ENCODE measurements at places on chromosomes 6 and 20.

GRCh38 chr6:87027021-87027420, 67.9 kb downstream of the CGA start:
- no peak overlapping the region for H3K27ac ChIP-seq
- no peaks in the 10 kb centered on the region for H3K4me1 ChIP-seq
- DNase-seq, result no peak
- H3K4me3 ChIP-seq, result no peak overlapping the region
- no peaks in the 10 kb centered on the region for H3K36me3 ChIP-seq

- H3K4me3 ChIP-seq, result no peak overlapping the region
- H3K27me3 ChIP-seq, result no peaks in the 10 kb centered on the region
- no peaks in the 10 kb centered on the region for H3K4me1 ChIP-seq
- no peak overlapping the region for H3K27ac ChIP-seq
- no peak for DNase-seq
These were observed 268.3 kb upstream of the SASH1 start for GRCh38 chr6:148074291-148074690.

DNA sequence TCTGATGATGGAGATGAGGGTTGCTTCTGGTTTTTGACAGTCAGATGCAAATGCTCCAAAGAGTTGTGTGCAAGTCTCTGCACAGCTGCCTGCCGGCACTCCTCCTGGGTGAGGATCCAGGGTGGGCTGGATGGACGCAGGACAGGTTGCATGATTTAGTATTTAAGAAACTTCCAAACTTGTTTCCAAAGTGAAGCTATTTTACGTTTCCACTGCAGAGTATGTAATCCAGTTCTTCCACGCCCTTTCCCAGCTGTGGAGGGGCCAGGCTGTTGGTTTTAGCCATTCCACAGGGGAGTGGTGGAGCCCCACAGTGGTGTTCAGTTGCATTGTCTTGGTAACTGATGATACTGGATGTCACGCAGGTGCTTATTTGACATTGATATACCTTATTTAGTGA, 157.3 kb downstream of the THBS2 start:
- no peaks in the 10 kb centered on the region for H3K36me3 ChIP-seq
- H3K27me3 ChIP-seq, result no peaks in the 10 kb centered on the region
- H3K27ac ChIP-seq, result no peak overlapping the region
- DNase-seq, result no peak
- no peak overlapping the region for H3K4me3 ChIP-seq
- no peaks in the 10 kb centered on the region for H3K4me1 ChIP-seq

DNA sequence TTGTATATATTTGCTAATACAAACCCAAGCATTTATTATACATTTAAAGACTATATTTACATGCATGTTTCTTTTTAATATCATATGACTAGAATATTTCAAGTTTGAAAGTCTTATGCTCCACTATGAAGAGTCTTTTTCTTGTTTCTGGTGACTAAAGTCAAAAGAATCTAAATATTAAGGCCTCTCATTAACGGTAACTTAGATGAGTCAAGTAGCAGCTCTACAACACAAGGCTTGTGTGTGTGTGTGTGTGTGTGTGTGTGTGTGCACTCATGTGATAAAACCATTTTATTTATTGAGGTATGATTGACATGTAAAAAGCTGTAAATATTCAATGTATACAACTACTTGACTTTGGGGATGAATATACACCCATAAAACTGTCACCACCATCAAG, 275.6 kb downstream of the TFAP2B start:
- H3K4me1 ChIP-seq, result no peaks in the 10 kb centered on the region
- DNase-seq, result no peak
- H3K27me3 ChIP-seq, result no peaks in the 10 kb centered on the region
- no peak overlapping the region for H3K27ac ChIP-seq
- H3K4me3 ChIP-seq, result no peak overlapping the region

DNA sequence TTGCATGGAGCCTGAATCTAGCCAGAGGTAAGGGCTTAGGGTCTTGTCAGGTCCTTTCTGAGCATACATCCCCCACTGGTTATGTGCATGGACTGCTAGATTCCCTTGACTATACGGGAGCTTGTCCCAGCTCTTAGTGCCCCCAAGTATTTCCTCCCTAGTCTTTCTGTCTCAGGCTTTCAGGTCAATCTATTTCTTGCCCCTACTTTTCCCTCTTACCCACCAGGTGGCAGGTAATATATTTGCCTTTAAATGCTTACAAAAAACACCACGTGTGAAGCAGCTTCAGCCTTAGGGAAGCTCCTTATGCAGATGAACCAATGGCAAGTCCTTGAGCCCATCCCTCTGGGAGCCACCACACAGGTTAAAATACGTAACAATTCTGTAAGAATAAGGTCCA, 454.2 kb downstream of the GRIK2 start:
- no peaks in the 10 kb centered on the region for H3K4me1 ChIP-seq
- no peak overlapping the region for H3K4me3 ChIP-seq
- no peak for DNase-seq
- H3K27me3 ChIP-seq, result no peaks in the 10 kb centered on the region
- no peaks in the 10 kb centered on the region for H3K36me3 ChIP-seq
- H3K27ac ChIP-seq, result no peak overlapping the region

DNA sequence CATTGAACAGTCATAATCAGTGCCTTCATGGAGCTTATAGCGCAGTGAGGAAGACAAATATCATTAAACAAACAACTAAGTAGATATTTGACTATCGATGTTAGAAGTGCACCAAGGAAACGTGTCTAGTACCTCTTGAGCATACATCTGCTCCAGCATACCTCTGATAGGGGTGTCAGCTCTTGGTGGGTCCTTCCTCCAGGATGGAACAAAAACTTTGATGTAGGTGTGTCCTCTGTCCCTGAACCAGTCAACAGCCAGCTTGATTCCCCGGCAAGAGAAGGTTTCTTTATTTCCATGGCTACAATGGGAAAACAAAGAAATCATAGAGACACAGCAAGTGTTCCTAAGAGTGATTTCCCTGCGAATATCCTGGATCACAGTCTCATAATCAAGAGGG, 23.1 kb downstream of the ZC3H12D start:
- H3K27me3 ChIP-seq, result no peaks in the 10 kb centered on the region
- H3K27ac ChIP-seq, result no peak overlapping the region
- DNase-seq, result no peak
- no peak overlapping the region for H3K4me3 ChIP-seq
- H3K4me1 ChIP-seq, result peaks cover 12% of the 10 kb centered on the region
- peaks cover 33% of the 10 kb centered on the region for H3K36me3 ChIP-seq

DNA sequence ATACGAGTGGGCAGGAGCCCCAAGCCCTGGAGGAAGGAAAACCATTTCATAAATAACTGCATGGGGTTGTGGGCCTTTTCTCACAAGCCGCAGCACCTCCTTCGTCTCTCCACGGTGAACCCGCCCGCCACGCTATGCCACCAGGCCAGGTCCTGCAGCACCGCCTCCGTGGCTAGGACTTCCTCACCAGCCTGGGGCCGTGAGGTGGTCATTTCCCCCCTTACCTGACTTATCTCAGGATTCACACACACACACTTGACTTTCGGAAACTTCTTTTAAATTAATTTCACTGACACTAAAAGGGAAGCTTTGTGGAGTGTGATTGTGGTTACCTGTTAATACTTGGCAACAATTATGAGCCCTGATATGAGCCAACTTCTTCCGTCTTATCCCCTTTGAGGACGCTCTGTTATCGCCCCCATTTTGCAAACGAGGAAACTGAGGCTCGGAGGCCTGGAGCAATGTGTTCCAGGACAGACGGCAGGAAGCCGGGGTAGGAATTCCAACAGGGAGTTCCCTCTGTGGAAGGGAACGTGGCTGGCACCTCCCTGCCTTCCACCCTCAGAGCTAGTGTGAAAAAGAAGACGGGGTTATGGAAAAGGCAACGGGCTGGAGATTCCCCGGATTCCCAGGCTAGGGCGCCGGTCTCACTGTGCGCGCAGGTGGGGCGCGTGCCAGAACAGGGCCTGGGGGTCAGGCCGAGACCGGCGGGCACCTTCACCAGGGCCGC, 817 bp upstream of the SLCO4A1 start:
- H3K4me1 ChIP-seq, result peaks cover 46% of the 10 kb centered on the region
- peaks cover 47% of the 10 kb centered on the region for H3K27me3 ChIP-seq
- H3K27ac ChIP-seq, result peak overlapping the region; percentile 80

- DNase-seq, result no peak
- no peak overlapping the region for H3K27ac ChIP-seq
- H3K4me1 ChIP-seq, result peaks cover 8% of the 10 kb centered on the region
These were observed 32.1 kb downstream of the SNAI1 start for GRCh38 chr20:50014570-50015562.

- H3K4me1 ChIP-seq, result no peaks in the 10 kb centered on the region
- no peak overlapping the region for H3K4me3 ChIP-seq
- H3K36me3 ChIP-seq, result no peaks in the 10 kb centered on the region
- no peaks in the 10 kb centered on the region for H3K27me3 ChIP-seq
- H3K27ac ChIP-seq, result no peak overlapping the region
- DNase-seq, result no peak
These were observed 104.9 kb downstream of the CENPW start for GRCh38 chr6:126444659-126445273.

GRCh38 chr20:8133310-8133768, 1.3 kb downstream of the PLCB1 start:
- no peak overlapping the region for H3K4me3 ChIP-seq

GRCh38 chr6:10314163-10314955, 100.5 kb downstream of the TFAP2A start:
- no peaks in the 10 kb centered on the region for H3K36me3 ChIP-seq
- no peaks in the 10 kb centered on the region for H3K27me3 ChIP-seq
- DNase-seq, result no peak
- H3K27ac ChIP-seq, result no peak overlapping the region
- no peak overlapping the region for H3K4me3 ChIP-seq

DNA sequence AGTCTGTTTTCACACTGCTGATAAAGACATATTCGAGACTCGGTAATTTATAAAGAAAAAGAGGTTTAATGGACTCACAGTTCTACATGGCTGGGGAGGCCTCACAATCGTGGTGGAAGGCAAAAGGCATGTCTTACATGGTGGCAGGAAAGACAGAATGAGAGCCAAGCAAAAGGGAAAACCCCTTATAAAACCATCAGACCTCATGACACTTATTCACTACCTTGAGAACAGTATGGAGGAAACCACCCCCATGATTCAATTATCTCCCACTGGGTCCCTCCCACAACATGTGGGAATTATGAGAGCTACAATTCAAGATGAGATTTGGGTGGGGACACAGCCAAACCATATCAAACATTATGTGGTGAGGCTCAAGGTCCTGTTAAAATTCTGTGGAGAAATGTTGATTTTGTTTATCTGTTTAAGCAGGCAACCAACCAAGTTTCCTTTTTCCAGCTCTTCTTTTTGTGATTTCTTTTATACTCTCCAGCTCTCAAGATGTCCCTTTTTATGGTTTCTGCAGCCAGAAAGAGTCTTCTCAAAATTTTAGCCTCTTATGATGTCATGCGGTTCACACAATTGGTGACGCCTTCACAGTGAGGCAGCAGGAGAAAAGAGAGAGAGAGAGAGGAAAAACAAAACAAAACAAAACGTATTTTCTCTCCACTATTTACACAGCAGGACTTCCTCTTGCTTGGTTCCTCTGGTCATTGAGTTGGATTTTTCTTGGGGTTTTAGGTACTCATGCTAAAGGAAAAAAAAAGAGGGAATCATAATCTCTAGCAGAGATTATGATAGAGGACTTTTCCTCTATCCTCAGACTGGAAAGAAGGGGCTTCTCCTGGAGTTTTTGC, 18.0 kb downstream of the AIG1 start:
- no peaks in the 10 kb centered on the region for H3K27me3 ChIP-seq
- no peak overlapping the region for H3K27ac ChIP-seq
- DNase-seq, result no peak
- no peaks in the 10 kb centered on the region for H3K4me1 ChIP-seq

- H3K36me3 ChIP-seq, result no peaks in the 10 kb centered on the region
- H3K4me3 ChIP-seq, result no peak overlapping the region
- peaks cover 6% of the 10 kb centered on the region for H3K4me1 ChIP-seq
- no peak overlapping the region for H3K27ac ChIP-seq
These were observed 30.4 kb upstream of the HIVEP2 start for GRCh38 chr6:142975365-142975764.

GRCh38 chr6:3305831-3306230, 47.1 kb downstream of the PSMG4 start:
- H3K4me3 ChIP-seq, result no peak overlapping the region
- no peak overlapping the region for H3K27ac ChIP-seq
- H3K4me1 ChIP-seq, result no peaks in the 10 kb centered on the region
- H3K27me3 ChIP-seq, result no peaks in the 10 kb centered on the region

GRCh38 chr6:6696867-6697531, 108.5 kb downstream of the LY86 start:
- peaks cover 49% of the 10 kb centered on the region for H3K4me1 ChIP-seq
- peaks cover 6% of the 10 kb centered on the region for H3K36me3 ChIP-seq
- no peak overlapping the region for H3K4me3 ChIP-seq
- DNase-seq, result peak; percentile 61

DNA sequence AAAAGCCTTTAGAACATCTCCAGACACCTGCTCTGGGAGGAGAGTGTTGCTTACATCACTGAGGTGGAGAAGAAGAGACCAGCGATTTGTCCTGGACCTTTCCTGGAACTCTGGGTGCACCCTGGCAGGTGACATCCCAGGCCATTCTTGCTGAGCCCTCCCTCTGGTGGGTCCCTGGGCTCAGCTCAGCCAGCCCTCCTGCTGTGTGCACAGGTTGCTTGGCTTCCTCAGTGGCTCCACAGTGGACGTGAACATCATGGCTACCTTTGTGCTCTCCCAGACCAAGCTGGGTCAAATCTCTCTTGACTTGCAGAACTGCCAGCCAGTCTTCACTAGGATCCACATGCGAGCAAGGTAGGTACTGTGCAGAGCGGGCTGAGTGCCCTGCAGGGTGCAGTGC, 19.9 kb upstream of the BPIFA2 start:
- H3K4me3 ChIP-seq, result no peak overlapping the region
- H3K36me3 ChIP-seq, result no peaks in the 10 kb centered on the region
- no peak overlapping the region for H3K27ac ChIP-seq
- H3K27me3 ChIP-seq, result peaks cover 22% of the 10 kb centered on the region
- H3K4me1 ChIP-seq, result no peaks in the 10 kb centered on the region

GRCh38 chr20:53099856-53100255, 127.7 kb downstream of the TSHZ2 start:
- no peaks in the 10 kb centered on the region for H3K27me3 ChIP-seq
- H3K4me3 ChIP-seq, result no peak overlapping the region
- H3K36me3 ChIP-seq, result peaks cover 5% of the 10 kb centered on the region
- no peak for DNase-seq

- no peak overlapping the region for H3K4me3 ChIP-seq
- peaks cover 17% of the 10 kb centered on the region for H3K4me1 ChIP-seq
- H3K27ac ChIP-seq, result no peak overlapping the region
- DNase-seq, result no peak
These were observed 6.5 kb downstream of the C20orf202 start for GRCh38 chr20:1209447-1210387.

GRCh38 chr20:6686171-6686570, 81.3 kb upstream of the BMP2 start:
- DNase-seq, result no peak
- no peaks in the 10 kb centered on the region for H3K36me3 ChIP-seq

GRCh38 chr6:119310486-119311036, 39.0 kb downstream of the MAN1A1 start:
- no peak overlapping the region for H3K27ac ChIP-seq
- H3K4me3 ChIP-seq, result no peak overlapping the region
- no peak for DNase-seq
- H3K27me3 ChIP-seq, result no peaks in the 10 kb centered on the region
